Lung (tissue), 17 donors: ENCODE measurements at places on chromosomes 2 and 18. TPM values are rescaled to one million over a fixed set of nuclear protein-coding genes. Genes with fewer than 3 reads are reported as not detected.

DNA sequence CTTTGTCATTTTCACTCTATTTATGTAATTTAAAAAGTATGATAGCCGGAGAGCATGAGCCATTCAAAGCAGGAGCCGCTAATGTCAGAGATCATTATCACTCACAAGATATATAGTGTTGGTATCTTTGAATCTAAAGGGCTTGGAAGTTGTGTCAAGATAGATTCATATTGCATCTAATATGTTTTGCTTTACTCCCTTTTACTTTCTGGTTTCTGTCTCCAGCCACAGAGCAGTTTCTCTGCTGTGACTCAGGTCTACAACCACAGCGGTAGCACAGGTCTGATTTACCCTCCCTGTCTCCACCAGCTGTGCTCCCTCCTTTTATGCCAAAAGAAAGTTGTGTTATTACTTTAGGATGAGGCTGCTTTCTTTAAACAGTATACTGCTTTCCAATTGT, 424.0 kb downstream of the ARHGAP15 start:
- no peak for DNase-seq

GRCh38 chr2:221572219-221572820, at the start of gene EPHA4:
TSS of gene EPHA4 (minus strand) at chr2:221572304. CDS start at chr2:221572248, 56 bp downstream.
- peak; percentile 95 for DNase-seq

- DNase-seq: no peak
Measured at GRCh38 chr2:28702415-28702861, 49.2 kb upstream of the PPP1CB start.

GRCh38 chr2:28351621-28352020, 41.0 kb upstream of the FOSL2 start:
- DNase-seq: no peak

GRCh38 chr18:48728204-48728833, 189.5 kb downstream of the CTIF start:
- DNase-seq: no peak

DNA sequence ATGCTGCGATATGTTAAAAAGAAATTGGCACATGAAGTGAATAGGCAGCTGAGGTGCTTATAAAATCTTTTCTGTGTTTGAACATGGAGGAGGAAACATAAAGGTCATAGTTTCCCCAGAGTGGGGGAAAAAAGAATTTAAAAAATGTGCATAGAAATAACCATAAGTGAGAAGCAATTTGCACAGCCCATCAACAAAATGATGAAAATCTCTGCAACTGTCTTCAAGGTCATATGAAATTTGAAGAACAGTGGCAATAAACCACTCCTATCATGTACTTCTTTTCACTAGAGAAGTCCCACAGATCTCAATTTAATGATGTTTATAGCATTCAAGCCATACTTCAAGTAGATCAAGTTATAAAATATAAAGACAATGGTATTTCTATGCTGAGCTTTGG, 46.7 kb upstream of the ZNF804A start:
- no peak for DNase-seq

GRCh38 chr18:80246445-80247392, 595 bp downstream of the PARD6G start:
- DNase-seq: peak; percentile 76

DNA sequence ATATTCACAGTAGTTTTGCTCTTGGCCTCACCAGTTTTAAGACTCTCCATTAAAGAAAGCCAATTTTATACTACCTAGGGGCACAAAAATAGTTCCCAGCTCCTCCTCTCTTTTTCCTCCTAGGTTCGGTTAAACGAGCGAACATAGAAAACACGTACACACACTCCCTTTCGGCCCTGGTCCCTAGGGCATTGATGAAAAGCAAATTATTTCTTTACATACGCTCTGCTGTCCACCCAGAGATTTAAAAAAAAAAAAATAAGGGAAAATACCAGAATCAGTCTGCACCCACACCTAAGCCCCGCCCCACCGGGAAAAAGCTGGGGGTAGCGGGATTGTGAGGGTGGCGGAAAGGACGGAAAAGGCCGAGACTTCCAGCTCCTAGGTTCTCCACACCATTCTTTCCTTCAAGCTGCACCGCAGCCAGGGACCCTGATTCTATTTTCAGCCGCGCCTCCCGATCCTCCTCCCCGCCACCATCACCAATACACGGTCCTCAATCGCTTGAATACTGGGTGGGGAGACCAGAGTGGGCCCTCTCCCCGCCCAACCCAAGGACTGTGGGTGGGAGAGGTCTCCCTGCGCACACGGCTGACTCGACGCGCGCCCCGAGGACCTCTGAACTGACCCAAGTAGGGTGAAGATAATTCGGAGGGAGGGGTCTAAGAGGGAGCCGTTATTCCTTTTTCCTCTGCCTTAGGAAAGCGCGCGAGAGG, 769 bp downstream of the ATF2 start:
- peak; percentile 67 for DNase-seq

DNA sequence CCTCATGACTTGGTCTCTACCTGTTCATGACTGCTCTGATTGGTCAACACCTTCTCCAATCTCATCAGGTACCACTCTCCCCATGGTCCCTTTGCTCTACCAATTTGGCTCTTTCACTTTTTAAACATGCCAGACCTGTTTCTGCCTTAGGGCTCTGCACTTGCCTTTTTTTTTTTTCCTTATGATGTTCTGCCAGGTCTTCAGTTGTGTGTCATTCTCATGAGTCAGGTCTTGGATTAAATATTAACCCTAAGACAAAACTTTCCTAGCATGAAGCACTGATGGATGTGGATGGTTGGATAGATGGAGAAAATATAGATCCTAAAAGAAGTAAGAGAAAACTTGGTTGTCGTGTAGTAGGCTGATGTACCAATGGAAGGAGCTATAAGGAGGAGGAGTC, 219.3 kb downstream of the TTC32 start:
- DNase-seq: no peak

GRCh38 chr2:25938345-25938744, 44.0 kb downstream of the KIF3C start:
- no peak for DNase-seq

DNA sequence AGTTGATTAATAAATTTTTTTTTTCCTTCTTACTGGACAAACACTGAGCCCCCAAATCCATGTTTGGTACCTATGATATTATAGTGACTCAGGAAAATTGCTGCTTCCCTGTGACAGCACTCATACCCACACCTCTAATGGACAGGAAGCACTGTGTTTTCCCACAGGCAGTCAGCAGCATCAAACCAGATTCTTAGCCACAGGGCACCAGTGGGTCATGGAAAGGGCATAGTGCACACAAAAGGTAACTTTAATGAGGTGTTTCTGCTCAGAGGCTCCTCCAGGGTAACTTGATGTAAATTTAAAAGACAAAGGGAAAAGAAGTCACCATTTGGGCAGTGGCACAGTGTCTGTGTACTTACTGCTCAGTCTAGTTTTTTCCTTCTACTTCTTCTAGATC, 34.1 kb downstream of the SERPINB11 start:
- DNase-seq: no peak

GRCh38 chr2:80288576-80288975, 16.0 kb downstream of the LRRTM1 start:
- DNase-seq: peak; percentile 92

DNA sequence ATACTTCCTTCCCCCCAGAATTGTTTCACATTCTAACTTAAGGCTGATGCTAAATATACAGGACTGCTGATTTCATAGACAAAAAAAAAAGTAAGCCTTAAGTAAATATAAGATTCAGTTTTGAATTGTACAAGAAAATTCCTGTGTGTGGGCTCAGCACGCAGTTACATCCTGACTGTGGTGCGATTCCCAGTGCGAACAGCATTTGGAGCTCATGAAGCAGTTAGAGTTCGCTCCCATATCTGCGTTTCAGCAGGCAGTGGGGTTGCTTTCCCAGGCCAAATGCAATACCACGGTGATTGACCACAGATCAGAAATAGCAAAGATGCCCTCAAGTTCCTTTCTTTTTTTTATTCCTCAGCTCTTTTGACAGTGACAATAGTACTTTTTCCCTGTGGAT, 75.6 kb downstream of the SATB2 start:
- no peak for DNase-seq

- DNase-seq: no peak
Measured at GRCh38 chr2:73972846-73973245, 11.9 kb upstream of the TET3 start.

DNA sequence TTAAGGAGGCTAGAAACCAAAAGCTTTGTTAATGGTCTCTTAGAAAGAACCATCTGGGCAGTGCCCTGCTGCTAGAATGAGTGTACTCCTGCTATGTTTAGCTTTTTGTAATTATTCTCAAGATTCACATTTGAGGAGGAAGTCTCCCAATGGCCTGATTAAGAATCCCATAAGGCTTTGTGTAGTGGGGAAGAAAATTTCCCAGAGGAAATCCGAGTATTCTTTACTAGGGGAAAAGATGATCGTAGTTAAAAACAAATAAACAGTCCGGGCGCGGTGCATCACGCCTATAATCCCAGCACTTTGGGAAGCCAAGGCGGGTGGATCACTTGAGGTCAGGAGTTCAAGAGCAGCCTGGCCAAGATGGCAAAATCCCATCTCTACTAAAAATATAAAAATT, 117.9 kb downstream of the PTRHD1 start:
- DNase-seq: no peak

GRCh38 chr2:25335971-25336370, 5.8 kb downstream of the DNMT3A start:
- DNase-seq: no peak

DNA sequence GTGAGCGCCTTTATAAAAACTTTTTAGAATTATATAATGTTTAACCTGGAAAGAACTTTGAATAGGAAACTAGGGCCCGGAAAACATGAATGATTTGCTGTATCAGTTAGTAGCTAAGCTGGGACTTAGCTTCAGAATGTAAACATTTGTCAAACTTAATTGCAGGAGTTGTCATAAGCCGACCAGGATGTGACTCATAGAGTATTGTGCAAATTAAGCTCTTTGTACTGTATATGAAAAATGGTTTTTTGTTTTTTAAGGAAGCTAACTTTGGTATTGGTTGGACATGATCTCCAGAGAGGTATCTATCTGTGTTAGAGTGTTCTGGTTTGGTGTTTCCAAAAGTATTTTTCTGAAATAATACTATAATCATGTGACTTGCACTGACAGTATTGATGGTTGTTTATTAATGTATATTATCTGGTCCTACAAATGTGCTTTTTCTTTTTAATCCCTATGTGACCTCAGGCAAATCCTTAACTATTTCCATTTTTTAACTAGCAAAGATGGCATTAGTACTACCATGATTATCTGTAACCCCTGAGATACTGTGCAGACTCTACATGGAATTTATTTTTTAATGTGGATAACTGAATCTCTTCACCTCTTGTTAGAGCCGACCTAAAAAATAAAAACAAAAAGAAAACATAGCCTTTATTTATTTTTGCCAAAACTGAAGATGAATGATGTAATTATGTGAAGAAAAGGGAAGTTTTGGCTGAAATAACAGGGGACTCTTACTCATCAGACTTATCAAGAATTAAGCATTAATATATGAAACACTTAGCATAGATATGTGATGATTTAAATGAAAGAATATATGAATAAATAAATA, 11.7 kb downstream of the YIPF4 start:
- DNase-seq: no peak

DNA sequence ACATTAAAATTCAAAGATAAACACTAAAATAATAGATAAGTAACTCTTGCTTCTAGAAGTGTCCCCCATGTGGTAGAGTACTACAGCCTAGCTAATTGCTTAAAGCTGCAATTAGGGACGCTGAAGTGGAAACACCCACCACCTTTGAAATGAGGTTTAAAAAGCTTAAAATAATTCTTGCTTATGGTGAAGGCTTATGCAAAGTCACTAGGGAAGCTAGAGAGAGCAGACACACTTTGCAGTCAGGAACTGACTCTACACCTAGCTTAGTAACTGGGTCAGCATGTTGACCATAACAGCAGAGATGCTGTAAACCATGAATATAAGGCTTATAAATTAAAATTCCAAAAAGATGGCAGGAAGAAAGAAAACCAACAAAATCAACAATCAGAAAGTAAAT, 65.4 kb upstream of the DSG1 start:
- DNase-seq: no peak

- DNase-seq: no peak
Measured at GRCh38 chr2:58731488-58731869, 490.4 kb upstream of the FANCL start.

- DNase-seq: peak; percentile 88
Measured at GRCh38 chr2:127953128-127953718, 67.5 kb upstream of the AMMECR1L start.

DNA sequence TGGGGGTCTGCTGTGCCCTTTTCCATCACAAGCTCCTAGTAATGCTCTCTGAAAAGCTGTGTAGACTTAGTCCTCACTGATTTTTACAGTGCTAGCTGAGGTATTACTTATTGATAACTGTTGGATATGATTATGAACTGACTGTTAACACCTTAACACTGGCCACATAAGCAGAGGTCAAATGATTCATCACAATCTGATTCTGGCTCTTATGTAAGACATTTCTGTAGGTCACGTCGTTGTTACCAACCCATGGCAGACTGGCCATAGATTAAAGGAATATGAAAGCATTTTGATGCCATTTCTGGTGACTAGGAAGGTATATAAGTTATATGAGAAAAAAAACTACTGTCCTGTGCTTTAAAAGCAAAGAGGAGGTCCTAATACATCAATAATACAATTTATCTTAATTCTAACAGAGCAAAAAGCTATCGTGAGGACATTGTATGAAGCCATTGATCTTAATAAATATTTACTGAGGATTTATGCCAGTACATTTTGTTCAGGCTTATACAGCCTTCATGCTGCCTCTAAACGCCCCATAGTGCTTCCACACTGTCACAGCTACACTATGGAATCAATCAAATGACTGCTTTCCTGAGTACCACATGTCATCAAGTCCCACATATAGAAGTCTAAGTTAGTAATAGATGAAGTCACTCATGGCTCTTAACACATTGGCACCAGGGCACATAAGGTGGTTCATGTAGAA, 6.9 kb upstream of the RND3 start:
- no peak for DNase-seq

Gene COLEC12
- total RNA-seq: 40.2 TPM

Gene TDRD15
- not detected for total RNA-seq

Gene CELF4
- 2.2 TPM for total RNA-seq

Gene FKBP7
- 7.7 TPM for total RNA-seq

Gene REG1B
- total RNA-seq: 4.0 TPM

Gene ICOS
- total RNA-seq: 0.83 TPM

Gene CABYR
- 0.98 TPM for total RNA-seq

Gene POTEI
- 4.0 TPM for total RNA-seq
